Left ventricle myocardium superior (tissue), 1 donor: ENCODE measurements at places on chromosomes 2 and 18.

- DNase-seq = no peak
These were observed 193.8 kb upstream of the STK17B start for GRCh38 chr2:196365145-196365544.

GRCh38 chr18:37297106-37297505, 268.5 kb downstream of the CELF4 start:
- no peak for DNase-seq

- no peak for DNase-seq
These were observed 230.4 kb upstream of the SPRED2 start for GRCh38 chr2:65662654-65663432.

- DNase-seq = peak; percentile 39
These were observed 543.0 kb upstream of the TNP1 start for GRCh38 chr2:217402761-217403383.

GRCh38 chr2:131142849-131143248, 37.7 kb downstream of the PLEKHB2 start:
- no peak for DNase-seq

DNA sequence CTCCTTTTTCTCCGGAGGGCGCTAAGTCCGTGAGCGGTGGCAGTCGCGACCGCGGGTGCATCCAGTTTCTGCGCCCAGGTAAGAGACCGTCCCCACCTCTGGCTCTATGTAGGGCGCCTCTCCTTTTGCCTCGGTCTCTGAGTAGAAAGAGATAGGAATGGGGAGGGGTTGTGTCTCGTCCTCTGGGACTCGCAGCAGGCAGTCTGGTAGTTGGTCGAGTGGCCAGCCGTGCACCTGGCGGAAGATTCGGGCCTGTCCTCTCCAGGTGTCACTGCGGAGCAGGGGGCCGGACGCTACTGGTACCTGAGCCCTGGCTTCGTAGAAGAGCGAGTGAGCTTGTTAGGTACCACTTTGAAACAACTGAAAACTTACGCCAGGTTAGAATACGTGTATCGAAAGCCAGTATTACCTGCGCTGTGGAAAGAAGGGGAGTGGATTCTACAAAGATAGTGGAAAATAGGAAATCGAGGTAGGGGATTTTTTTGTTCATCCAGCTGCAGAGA, 403 bp downstream of the MAP2 start:
- DNase-seq = no peak

- no peak for DNase-seq
These were observed 79.3 kb downstream of the SDC1 start for GRCh38 chr2:20145497-20146193.

DNA sequence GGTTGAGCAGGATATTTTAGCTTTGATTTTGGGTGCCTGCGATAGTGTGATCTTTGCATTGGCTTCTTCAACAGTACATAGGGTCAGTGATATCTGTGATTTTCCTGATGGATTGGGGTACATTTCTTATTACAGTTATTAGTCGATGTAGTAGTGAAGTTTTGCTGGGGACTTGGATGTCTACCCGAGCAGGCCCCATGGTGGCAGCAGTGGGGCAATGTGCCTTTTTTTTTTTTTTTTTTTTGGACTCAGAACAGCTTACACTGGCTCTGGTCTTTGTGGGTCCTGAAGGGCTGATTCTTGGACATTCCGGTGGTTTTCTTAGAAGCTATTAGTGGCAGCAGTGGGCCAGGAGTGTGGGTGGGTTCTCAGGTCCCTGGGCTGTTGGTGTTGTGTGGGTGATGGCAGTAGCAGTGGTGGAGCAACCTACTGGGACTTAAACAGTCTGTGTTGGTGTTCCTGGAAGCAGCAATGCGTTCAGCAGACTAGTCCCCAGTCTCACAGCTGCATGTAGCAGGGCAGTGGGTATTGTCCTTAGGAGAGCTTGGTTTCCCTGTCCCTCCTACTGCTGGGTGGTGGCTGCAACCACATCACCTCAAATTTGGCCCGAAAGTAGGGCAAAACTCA, 53.7 kb upstream of the SLC4A10 start:
- DNase-seq = no peak

GRCh38 chr2:112048887-112049286, 6.2 kb upstream of the TMEM87B start:
- DNase-seq = no peak

GRCh38 chr2:26623541-26624495, 17.3 kb downstream of the CIB4 start:
- no peak for DNase-seq

DNA sequence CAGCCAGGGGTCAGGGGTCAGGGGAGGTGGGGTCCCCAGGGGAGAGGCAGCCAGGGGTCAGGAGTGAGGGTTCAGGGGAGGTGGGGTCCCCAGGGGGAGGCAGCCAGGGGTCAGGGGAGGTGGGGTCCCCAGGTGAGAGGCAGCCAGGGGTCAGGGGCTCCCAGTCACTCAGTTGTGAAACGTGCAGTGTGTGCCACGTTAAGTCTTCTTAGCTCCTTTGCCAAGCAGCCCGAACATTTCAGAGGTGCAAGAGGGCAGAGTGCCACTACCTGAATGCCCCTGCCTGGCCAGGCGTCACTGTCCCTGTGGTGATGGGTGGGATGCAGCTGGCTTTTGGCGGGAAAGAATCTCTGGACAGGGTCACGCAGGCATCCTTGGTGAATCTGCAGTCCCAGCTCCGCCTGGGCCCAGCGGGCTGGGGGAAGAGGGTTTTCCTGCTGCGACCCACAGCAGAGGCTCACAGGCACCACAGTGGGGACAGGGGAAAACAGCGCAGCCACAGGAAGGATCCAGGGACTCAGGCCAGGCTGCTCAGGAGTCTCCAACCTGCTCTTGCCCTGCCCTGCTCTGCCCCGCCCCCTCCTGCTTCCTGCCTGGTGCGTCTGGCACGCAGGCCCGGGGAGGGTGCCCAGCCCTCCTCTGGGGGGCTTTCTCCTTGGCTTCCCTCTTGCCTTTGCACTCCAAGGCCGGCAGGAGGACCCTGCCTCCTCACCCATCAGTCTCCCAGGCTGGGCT, 188.3 kb downstream of the TWIST2 start:
- no peak for DNase-seq

DNA sequence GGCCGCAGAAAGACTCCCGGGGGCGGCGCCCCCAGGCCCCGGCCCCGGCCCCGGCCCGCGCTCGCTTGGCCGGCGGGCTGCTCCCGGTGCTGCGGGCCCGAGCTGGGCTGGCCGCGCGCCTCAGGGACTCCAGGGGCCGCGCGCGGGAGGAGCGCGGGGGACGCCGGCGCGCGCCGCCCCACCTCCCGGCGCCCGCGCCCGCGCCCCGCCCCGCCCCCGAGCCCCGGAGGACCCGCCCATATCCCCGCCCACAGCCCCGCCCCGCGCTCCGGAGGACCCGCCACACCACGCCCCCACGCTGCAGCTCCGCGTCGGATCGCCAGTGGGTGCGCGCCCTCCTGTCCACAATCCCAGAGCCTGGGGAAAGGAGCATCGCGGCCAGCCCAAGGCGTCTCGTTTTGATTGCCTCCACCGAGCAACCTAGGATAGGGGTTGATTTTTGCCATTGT, at the start of gene PARD6G:
PARD6G (minus strand) TSS at position 122 of the 449 bp plus-strand sequence. CDS start 166 bp downstream, outside the sequence.
- peak; percentile 91 for DNase-seq

DNA sequence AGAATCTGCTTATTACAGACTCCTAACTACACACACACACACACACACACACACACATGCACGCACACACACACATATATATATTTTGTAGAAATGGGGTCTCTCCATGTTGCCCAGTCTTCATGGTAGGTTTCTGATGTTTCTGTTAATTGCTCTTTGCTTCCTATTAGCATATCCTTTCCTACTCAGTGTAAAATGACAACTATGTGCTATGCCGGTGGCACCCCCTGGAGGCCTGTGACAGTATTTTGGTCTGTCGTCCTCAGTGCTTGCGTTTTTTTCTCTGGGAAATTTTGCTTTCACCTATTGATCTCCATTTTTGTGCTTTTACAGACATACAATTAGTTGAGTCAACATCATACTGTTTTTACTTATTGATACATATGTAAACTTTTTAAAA, 322.1 kb downstream of the LRRTM1 start:
- no peak for DNase-seq

GRCh38 chr2:64067326-64067725, 48.1 kb upstream of the VPS54 start:
- no peak for DNase-seq

- DNase-seq = peak; percentile 33
These were observed 268.4 kb downstream of the GPD2 start for GRCh38 chr2:156704617-156705016.

DNA sequence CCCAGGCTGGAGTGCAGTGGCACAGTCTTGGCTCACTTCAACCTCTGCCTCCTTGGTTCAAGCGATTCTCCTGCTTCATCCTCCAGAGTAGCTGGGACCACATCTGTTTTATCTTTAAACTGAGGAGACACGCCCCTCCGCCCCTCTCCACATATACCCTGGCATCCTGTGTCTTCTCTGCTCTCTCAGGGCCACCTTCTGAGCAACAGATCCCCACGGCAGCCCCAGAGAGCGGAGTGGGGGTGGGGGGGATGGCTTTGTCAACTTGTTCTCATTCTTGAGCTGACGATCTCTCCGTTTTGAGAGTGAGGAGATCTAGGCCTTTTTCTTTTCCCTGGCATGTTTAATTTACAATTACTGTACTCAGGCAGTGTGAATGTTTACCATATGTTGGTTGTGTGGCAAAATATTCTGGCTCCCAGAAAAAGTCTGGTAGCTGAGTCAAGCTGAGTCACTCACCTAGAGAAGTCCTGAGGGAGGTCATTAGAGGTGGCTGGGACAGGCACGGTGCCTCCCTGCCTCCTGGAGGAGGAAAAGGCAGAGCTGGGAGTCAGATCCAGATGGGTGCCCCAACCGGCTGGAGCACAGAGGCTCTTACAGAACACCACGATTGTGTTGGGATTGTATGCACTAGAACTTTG, 19.5 kb upstream of the ID2 start:
- no peak for DNase-seq

DNA sequence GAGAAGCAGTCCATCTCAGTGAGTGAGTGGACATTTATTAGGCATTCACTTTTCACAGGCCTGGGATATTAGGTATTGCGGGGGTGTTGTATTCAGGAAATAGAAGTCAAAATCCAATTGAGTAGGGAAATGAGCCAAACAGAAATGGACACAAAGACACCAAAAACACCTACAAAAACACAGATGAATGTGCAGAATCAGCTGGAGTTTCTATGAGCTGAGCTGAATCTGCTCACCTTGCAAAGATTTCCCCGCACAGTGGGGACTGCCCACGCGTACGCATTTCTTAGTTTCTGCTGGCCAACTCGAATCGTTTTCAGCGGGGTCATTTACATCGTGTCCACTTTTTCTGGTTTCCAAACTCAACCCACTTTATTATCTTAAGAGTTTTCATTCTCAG, 160.0 kb downstream of the BCL2 start:
- DNase-seq = no peak

DNA sequence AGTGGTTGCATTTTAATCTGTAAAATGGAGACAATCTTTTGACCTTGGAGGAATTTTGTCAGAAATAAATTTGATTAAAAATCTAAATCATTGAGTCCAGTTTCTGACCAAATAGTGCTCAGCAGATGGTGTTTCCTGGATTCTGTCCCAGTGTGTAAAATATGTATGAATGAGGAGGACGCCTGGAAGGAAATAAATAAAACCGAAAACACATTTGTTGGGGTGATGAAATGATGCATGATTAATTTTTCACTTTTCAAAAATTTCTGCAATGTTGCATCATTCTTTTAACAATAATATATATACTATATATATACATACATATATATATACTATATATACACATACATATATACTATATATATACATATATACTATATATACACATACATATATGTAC, 261.1 kb upstream of the TRIB2 start:
- DNase-seq = no peak

DNA sequence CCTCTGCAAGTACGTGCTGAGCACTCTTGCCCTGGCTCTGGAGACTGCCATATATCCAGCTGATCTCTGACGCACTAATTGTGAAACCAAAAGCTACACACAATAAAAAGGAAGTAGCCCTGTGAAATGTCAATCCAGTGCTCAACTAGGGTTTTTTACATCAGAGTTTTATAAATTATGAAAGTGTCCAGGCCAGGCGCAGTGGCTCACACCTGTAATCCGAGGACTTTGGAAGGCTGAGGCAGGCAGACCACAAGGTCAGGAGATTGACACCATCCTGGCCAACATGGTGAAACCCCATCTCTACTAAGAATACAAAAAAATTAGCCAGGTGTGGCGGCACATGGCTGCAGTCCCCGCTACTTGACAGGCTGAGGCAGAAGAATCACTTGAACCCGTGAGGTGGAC, 24.5 kb upstream of the PEX13 start:
- no peak for DNase-seq

DNA sequence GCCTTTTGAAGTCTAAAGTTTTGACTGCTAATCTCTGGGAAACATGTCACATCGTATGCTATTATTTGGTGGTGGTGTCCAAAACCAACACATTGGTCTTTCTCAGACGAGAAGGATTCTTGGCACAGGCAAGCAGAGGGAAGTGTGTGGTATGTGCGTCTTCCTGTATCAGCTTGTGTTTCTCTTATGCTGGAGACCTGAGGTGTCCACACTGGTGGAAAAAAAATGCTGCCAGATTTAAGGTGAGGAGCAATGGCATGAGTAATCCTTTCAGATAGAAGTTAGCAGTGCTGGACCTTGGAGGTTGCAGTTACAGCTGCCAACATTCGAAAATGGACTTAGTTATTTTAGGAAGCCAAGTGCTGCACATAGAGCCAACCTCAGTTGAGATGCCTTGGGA, 11.7 kb upstream of the FHL2 start:
- no peak for DNase-seq

GRCh38 chr18:7987284-7987976, 420.3 kb downstream of the PTPRM start:
- DNase-seq = no peak

GRCh38 chr2:23519334-23519651, 134.3 kb downstream of the KLHL29 start:
- DNase-seq = no peak

GRCh38 chr2:23447405-23447804, 62.4 kb downstream of the KLHL29 start:
- DNase-seq = no peak

GRCh38 chr2:100317634-100318033, 4.7 kb downstream of the LONRF2 start:
- DNase-seq = no peak

- DNase-seq = no peak
These were observed 13.1 kb upstream of the LHCGR start for GRCh38 chr2:48768669-48769068.

GRCh38 chr2:146651361-146651760, 1193.5 kb upstream of the ACVR2A start:
- DNase-seq = no peak

GRCh38 chr2:152508446-152508845, 173.5 kb downstream of the FMNL2 start:
- no peak for DNase-seq

GRCh38 chr18:21703241-21703820, 1.2 kb downstream of the ABHD3 start:
- DNase-seq = no peak

GRCh38 chr2:80473796-80474195, 169.2 kb upstream of the LRRTM1 start:
- no peak for DNase-seq

- DNase-seq = no peak
These were observed 12.5 kb upstream of the HNRNPLL start for GRCh38 chr2:38615237-38615636.

GRCh38 chr2:29063646-29064345, 10.5 kb downstream of the PCARE start:
- no peak for DNase-seq
